Smooth muscle cell of the pulmonary artery (primary cell): ENCODE measurements at places on chromosomes 16 and 17. TPM values are rescaled to one million over a fixed set of nuclear protein-coding genes. Genes with fewer than 3 reads are reported as not detected.

Gene METTL9
- total RNA-seq, result 134 and 141 TPM in 2 replicates

Gene KRTAP4-4
- total RNA-seq, result not detected in 2 replicates

Gene TMEM238L
- total RNA-seq, result not detected in 2 replicates

Gene BPTF
- 41.4 and 49.5 TPM in 2 replicates for total RNA-seq

Gene KRT23
- not detected in 2 replicates for total RNA-seq

Gene PHAF1
- 20.0 and 22.0 TPM in 2 replicates for total RNA-seq

Gene CFAP20
- total RNA-seq, result 27.6 and 29.8 TPM in 2 replicates

Gene SLC35G6
- total RNA-seq, result not detected in 2 replicates

Gene PRRT2
- 1.2 and 1.8 TPM in 2 replicates for total RNA-seq

Gene CKLF
- total RNA-seq, result 34.6 and 40.3 TPM in 2 replicates

Gene UNC119
- total RNA-seq, result 35.9 and 41.8 TPM in 2 replicates

Gene KRT32
- 0.30 TPM in 1 of 2 replicates, not detected in the other for total RNA-seq

Gene OR1F1
- 0.07 TPM in 1 of 2 replicates, not detected in the other for total RNA-seq

Gene MPP2
- 5.1 and 10.7 TPM in 2 replicates for total RNA-seq

Gene LONP2
- 77.1 and 87.8 TPM in 2 replicates for total RNA-seq

Gene ABCC11
- 0.26 and 0.30 TPM in 2 replicates for total RNA-seq
